ENCODE measurements at places on chromosomes 16 and 17. TPM values are rescaled to one million over a fixed set of nuclear protein-coding genes. Genes with fewer than 3 reads are reported as not detected.

The COPZ2 gene
- 99.2 TPM for total RNA-seq

The MMP28 gene
- total RNA-seq: 3.5 TPM

The PERCC1 gene
- total RNA-seq: 0.13 TPM

The CHAD gene
- total RNA-seq: 2.4 TPM

The PRSS53 gene
- total RNA-seq: 11.5 TPM

The EEF2K gene
- 38.9 TPM for total RNA-seq

The TMC8 gene
- total RNA-seq: 1.2 TPM

The ALOXE3 gene
- total RNA-seq: not detected

The CCL8 gene
- 0.44 TPM for total RNA-seq

The WNK4 gene
- 0.09 TPM for total RNA-seq

The KCNH4 gene
- total RNA-seq: not detected

The STAC2 gene
- total RNA-seq: 0.04 TPM

The SLC9A5 gene
- 0.40 TPM for total RNA-seq

The PROCA1 gene
- 0.80 TPM for total RNA-seq

The C17orf78 gene
- not detected for total RNA-seq

The EARS2 gene
- 20.7 TPM for total RNA-seq

The RAC3 gene
- 11.2 TPM for total RNA-seq

The PRR11 gene
- 4.2 TPM for total RNA-seq

The PRR29 gene
- 0.75 TPM for total RNA-seq

The TBX2 gene
- 9.2 TPM for total RNA-seq

The GUCY2D gene
- total RNA-seq: under 0.01 TPM

The SPATA32 gene
- 0.04 TPM for total RNA-seq

The AGRP gene
- not detected for total RNA-seq

The PRDM7 gene
- total RNA-seq: not detected

The ADORA2B gene
- total RNA-seq: 2.1 TPM

The GLG1 gene
- 84.4 TPM for total RNA-seq

The CD300A gene
- 2.5 TPM for total RNA-seq

The ACSM2A gene
- total RNA-seq: 0.09 TPM

The ATP2A1 gene
- 280 TPM for total RNA-seq

The FBXO39 gene
- total RNA-seq: 0.18 TPM

The CCDC78 gene
- 0.18 TPM for total RNA-seq

The YBX2 gene
- 0.58 TPM for total RNA-seq

The HOXB6 gene
- total RNA-seq: 0.84 TPM

The CA4 gene
- 7.4 TPM for total RNA-seq

The ITGAX gene
- total RNA-seq: 0.35 TPM
